ENCODE measurements at places on chromosomes 7 and 10.

DNA sequence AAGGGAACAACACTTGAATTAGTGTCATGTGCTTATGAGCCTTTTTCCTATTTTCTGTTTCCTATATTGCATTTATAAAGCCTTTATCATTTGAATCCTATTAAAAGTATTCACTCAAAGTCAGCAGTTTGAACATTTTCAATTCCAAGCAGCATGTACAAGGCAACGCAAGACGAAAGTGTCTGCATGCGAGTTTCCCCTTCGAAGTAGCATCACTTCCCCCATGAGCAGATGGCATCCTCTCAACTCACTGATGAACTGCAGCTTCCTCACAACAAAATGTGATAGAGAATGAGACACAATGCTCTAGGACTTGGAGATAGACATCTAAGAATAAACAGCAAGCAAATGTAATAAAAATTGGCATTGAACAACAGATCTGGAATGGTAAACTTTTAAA, 270.7 kb downstream of the PRPF18 start:
- no peak for DNase-seq

- no peak for DNase-seq
Measured at GRCh38 chr7:131555552-131556052, 826 bp downstream of the PODXL start.

GRCh38 chr10:1399431-1400100, 337.8 kb downstream of the ADARB2 start:
- DNase-seq, result no peak

DNA sequence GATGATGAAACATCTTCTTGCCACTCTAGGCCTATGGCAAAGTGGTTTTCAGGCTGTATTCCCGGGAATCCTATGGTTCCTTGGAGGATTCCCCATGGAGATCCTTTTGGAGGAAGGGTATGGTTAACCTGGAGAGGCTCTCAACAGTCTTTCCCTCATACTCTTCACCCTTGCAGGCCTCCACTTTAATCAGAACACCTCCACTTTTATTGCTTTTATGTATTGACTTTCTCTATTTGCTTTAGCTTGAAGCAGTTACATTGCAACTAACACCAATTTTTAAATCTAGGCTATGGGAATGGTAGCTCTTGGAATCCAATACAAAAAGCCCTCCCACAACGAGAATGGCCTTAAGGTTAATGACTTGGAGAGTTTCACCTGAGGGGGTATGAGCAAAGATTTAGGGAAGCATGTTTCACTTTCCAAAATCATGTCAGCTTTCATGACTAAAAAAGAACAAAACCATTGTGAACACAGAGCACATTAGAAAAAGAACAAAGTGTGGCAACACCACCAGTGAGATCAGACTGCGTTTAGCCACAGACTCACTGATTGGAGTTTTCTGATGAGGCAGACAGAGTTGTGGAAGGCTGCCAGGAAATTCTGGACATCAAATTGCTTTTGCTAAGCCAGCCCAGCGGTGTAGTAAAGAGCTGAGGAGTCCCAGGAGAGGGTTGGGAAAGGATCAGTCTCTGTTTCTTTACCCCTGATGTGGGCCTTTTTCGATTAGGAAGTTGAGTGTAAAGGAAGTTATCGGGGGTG, 130.4 kb upstream of the BMPER start:
- DNase-seq, result no peak

- no peak for DNase-seq
Measured at GRCh38 chr10:109992485-109992884, 15.3 kb upstream of the ADD3 start.
